ENCODE measurements at places on chromosomes 6 and 20.

GRCh38 chr6:5846889-5847288 lies 159.8 kb downstream of the NRN1 start:
- no peak for DNase-seq

DNA sequence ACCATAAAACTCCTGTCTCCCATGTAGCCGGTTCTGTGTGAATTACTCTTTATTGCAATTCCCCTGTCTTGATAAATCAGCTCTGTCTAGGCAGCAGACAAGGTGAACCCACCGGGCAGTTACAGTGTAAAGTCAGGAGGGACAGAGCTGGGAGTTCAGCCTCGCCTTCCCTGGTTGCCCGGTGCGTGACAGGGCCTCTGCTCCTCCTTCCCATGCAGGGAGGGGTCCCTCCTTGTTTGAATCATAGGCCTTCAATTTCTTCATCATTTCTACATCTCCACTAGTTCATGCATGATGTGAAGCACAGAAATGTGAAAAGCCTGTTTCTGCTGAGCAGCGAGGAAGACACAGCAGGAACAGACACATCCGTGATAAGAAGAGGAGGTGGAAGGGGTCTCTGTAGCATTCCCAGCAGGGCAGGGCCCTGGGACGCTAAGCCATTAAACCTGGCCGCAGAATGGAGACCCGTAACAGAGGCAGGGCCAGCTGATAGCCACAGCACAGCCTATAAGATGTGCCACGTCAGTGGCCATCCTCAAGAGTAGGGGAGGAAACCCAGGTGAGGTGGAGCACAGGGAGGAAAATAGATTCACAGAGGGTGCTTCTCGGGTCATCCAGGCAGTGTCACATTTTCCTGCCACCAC lies 106.7 kb upstream of the CST7 start:
- DNase-seq, result no peak

GRCh38 chr20:9597547-9597946 lies 83.2 kb downstream of the LAMP5 start:
- no peak for DNase-seq

DNA sequence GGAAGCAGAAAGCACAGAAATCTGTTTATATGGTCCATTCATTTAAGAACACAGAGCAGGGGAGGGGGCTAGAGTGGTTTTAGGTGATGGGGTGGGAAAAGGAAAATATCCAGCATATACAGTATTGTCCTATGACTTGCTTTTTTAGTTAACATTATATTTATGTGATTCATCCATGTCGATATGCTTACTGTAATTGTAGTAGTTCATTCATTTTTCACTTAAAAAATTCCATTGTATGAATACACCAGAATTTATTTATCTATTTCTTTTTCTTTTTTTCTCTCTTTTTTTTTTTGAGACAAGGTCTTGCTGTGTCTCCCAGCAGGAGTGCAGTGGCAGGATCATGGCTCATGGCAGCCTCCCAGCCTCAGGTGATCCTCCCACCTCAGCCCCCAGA lies 9.6 kb upstream of the PRIM2 start:
- no peak for DNase-seq

DNA sequence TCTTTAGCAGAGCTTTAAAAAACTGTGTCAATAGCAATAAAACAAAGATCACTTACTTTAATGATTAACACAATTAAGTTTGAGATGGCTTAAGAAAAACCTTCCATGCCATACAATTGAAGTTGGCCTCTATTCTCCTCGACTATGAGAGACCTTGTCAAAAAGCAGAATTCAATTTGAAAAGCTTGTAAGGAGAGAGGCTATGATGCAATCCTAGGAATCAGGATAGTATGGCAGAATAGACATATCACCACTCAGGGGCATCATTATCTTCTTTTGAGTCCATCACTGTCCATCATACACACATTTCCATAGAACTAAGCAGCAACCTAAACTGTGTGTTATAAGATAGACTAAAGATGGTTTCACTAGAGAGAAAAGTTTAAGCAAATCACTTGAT lies 17.2 kb downstream of the TBC1D7 start:
- DNase-seq, result no peak

DNA sequence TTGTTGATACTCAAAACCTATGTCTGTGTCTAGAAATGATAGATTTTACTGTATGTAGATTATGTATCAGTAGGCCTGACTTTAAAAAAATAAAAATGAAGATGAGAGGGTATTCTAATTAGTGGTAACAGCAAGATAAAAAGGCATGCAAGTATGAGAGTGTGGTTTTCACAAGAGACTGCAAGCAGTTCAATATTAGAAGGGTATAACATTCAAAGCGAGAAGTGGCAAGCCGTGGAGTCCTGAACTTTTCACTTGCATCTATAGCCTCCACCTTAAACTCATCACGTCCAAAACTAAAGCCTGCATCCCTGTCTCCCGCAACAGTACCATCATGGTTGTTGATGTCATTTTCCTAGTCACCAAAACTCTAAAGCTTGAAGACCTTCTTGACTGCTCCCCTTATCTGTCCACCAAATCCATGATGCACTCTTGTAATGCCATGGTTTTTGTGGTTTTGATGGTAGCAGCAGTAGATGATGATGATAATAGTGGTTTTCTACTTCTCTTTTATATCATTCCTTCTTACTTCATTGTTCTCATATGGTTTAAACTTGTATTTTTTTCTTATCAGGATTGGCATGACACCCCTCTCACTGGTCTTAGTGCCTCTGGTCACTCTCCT lies 9.2 kb upstream of the CGA start:
- no peak for DNase-seq

DNA sequence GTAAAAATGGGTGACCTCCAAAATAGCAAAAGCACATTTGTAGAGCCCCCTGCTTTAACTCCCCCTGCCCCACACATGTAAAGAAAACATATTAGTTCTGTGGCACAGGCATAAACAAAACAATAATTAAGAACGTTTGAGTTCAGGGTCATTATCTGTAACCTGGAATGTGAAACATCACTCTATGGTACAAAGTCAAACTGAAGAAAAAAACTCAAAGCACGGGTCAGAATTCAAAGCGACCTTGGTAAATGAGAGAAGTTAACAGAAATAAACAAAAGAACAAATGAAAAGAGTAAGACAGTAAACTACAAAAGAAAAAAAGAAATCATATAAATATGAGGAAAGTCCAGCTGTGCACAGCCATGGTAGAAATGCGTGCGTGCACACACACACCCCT lies 67.5 kb downstream of the PKHD1 start:
- DNase-seq, result no peak

DNA sequence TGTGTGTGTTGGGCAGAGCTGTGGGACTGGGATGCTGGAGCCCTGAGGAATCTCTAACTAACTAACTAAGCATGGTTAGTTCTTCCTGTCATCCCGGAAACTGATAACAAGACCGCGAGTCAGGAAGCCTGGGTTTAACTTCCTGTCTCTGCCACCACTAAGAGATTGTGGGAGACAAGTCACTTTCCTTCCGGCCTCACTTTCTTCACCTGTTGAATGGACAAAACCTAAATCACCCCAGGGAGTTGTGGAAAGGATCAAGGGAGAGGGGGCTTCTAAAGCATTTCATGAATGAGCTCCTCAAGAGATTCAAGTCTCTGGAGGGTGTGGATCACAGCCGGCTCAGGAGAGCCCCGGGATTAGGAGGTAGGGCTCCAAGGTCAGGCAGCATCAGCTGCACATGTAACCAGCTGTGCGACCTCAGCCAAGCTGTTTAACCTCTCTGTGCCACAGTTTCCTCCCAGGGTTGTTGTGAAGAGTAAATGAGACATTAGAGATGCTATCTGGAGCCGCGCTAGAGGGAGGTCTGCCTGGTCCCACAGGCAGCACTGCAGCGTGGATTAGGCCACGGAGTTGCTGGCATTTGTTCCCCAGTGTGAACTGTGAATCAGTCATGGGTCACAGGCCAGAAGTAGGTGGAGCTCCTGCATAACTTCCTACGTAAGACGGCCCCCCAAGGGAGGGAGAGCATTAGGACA lies 105.1 kb downstream of the TOX2 start:
- DNase-seq, result no peak

DNA sequence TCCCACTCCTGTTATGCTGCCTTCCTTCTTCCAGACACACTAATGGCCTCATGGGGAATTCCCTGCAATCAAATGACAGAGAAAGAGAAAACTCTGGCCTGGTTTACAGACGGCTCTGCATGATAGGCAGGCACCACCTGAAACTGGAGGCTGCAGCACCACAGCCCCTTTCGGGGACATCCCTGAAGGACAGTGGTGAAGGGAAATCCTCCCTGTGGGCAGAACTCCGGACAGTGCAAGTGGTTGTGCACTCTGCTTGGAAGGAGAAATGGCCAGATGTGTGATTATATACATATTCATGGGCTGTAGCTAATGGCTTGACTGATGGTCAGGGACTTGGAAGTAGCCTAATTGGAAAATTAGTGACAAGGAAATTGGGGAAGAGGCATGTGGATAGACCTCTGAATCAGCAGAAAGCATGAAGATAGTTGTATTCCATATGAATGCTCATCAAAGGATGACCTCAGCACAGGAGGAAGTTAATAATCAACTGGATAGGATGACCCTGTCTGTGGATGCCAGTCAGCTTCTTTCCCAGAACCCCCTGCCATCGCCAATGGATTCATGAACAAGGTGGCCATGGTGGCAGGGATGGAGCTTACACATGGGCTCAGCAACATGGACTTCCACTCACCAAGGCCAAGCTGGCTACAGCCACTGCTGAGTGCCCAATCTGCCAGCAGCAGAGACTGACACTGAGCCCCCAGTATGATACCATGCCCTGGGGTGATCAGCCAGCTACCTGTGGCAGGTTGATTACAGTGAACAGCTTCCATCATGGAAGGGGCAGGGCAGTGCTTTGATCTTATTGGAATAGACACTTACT lies 44.5 kb upstream of the VSX1 start:
- no peak for DNase-seq

DNA sequence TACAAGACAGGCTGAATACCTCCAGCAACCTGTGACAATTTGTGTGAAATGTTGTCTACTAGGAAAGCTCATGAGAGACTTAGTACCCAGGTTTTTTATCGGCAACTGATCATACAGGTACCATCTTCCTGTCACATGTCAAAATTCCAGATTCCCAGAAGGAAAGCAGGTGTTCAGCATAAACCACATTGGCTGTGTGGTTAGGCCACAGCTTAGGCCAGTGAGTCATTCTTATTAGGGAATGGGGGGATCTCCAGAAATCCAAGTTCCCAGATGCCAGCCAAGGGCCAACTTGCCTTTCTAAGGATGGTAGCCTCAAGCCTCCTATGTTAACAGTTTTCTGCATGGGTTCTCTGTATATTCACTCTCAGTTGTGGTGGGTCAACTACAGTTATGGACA lies 65.9 kb downstream of the FAM184A start:
- no peak for DNase-seq

All from cortex of kidney (tissue), 1 donor.